ENCODE measurements at places on chromosomes 12 and 14.

DNA sequence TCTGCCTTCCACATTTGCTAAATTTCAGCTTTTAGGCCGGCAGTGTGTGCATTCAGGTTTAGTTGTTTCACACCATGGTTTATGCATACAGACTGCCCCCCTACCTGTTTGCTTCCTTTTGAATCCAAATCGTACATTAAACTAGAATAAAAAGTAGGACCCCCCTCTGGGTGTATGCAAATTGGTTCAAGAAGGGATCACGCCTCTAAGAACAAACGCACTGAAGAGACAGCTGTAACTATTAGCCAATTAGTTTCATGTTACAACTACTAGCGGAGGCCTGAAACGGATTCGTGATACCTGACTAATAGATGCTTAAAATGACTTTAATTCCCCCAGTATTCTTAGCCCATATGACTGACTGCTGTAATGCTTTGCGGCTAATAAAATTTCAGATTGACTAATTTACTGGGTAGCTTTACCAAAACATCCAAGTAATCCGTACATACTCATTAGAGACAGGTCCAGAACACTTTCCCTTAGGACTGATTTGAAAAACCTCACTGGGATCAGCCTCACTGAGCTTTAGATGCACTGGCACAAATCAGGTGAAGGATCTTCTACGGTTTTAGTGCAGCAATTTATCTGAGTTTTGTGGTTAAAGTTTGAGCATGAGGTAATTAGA lies 411.8 kb downstream of the NPAS3 start:
- no peak for DNase-seq

GRCh38 chr14:77026166-77026929 lies 2.2 kb downstream of the IRF2BPL start:
- DNase-seq = no peak

DNA sequence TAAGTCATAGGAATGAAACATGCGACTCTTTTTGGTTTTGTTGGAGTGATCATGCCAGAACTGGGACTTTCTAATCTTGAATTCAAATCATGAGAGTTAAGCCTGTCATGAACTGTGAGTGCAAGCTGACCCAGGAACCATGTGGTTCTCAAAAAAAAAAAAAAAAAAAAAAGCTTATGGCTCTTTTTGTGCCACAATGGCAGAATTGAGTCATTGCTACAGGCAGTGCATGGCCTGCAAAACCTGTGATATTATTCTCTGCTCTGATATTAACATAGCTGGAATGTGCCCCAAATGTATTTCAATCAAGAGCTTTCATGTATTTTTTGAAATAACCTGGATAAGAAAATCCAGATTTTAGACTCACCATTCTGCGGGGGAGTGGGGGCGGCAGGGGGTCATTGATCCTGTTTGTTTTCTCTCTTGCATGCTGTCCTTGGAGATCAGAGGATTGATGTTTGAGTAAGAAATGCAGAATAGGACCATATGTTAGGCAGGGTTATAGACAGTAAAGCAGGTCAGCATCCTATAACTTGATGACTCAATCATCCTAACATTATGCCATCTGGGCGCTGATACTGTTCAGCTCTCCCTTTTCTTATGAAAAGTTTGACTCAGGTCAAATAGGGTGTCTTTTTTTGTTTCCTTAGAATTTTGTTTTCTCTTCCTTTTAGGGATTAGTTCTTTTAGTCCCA lies 797.4 kb downstream of the DIO2 start:
- no peak for DNase-seq

DNA sequence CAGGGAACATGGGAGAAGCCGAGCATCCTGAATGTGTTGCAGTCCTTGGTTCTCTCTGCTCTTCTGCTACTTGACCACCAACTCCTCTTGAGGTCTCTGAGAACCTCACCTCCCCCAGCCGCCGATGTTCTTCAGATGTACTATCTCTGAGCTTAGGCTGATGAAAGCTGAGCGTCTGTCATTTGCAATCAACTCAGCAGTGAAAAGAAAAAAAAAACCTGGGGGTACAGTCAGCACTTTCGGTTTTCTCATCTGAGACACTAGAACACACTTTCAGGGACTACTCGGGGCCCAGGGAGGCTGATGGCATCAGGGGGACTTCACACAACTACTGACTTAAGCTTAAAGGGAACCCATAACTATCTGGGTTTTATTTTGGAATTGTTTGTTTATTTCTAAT lies 9.6 kb upstream of the FLVCR2 start:
- DNase-seq = no peak

DNA sequence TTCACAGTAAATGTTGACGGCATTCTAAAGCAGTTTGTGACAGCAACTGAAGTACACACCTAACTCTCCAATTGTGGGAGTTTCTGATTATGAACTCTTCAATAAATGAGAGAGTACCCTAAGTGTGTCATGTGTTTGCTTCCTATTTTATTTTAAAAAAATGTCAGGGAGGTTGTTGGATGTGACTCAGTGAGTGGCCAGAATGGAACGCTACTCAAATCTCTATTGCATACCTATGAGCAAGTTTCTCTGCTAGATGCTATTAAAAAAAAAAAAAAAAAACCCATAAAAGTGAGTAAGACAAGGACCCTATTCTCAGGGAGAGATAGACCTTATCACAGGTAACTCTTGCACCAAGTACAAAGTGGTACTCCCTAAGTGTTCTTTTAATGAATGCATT lies 256.6 kb downstream of the BTG1 start:
- DNase-seq = no peak

- DNase-seq = no peak
Observed at GRCh38 chr12:26283617-26284016, 88.2 kb downstream of the SSPN start.

- no peak for DNase-seq
Observed at GRCh38 chr14:77965919-77966435, 166.1 kb downstream of the ADCK1 start.

- DNase-seq = no peak
Observed at GRCh38 chr14:53331247-53331646, 178.1 kb upstream of the DDHD1 start.

DNA sequence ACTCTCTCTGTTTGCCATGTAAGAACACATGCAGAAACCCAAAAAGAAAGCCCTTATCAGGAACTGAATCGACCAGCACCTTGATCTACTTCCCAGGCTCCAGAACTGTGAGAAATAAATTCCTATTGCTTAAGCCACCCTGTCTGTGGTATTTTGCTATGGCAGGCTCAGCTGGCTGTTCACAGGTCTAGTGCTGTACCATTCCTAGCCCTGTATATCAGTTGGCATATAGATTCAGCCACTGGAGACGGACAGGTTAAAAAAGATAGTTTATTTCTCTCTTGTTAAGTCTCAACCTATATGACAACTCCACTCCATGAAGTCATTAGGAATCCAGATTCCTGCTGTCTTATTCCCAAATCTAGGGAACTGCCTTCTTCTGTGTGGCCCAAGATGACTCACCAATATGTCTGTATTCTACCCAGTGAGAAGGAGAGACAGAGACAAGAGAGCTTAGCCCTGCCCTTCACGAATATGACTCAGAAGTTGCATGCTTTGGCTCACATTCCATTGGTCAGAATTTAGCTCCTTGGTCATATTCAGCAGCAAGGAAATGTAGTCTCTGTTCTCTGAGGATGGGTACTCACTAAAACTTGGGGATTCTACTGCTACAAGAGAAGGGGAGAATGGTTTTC lies 57.0 kb downstream of the PLEKHG7 start:
- DNase-seq = no peak

GRCh38 chr14:77620222-77620870 lies 3.9 kb upstream of the SPTLC2 start:
- DNase-seq = no peak

DNA sequence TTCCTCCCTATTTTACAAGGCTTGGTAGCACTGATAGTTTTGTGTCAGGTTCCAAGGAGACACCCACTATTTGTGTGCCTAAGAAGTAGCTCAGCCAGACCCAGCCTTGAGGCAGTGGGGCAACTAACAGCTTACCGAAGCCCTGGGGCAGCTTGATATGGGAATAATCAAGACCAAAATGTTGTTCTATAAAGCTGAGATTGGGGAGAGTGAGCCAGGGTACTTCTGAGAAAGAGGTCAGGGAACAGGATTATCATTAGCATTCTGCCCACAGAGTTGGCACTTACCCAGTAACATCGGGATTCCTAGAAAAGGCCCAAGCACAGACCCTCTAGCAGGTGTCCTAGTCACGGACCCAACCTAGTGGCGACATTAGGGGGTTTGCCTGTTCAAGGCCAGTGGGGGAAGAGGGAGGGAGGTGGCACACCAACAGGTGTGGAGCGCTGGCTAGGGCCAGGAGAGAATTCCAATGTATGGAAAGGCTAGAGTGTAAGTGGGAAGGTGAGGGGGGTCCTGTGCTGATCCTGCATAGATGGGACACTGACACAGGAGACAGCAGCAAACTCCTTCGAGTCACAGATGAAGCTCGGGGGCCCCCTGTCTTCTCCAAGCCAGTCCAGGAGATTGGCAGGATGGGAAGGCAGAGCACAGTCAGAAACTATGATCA lies 4.9 kb downstream of the PPP1R3E start:
- DNase-seq = no peak

- no peak for DNase-seq
Observed at GRCh38 chr14:52220924-52221811, 46.3 kb upstream of the PTGDR start.

- no peak for DNase-seq
Observed at GRCh38 chr14:40240245-40240859, 808.1 kb upstream of the FBXO33 start.

- no peak for DNase-seq
Observed at GRCh38 chr12:51219322-51219721, 1.5 kb upstream of the POU6F1 start.

DNA sequence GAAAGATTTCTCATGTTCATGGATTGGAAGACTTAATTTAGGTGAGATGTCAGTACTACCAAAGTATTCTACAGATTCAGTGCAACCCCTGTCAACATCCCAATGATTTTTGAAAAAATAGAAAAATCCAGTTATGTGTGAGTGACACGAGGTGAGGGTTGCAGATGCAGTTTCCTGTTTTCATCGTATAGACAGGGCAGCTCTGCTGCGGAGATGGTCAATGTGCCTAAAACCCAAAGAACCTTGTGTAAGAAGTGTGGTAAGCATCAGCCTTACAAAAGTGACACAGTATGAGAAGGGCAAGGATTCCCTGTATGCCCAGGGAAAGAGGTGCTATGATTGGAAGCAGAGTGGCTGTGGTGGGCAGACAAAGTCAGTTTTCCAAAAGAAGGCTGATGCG lies 94.4 kb downstream of the SCAF11 start:
- no peak for DNase-seq

GRCh38 chr14:35861204-35861868 lies 35.2 kb downstream of the BRMS1L start:
- DNase-seq = no peak

DNA sequence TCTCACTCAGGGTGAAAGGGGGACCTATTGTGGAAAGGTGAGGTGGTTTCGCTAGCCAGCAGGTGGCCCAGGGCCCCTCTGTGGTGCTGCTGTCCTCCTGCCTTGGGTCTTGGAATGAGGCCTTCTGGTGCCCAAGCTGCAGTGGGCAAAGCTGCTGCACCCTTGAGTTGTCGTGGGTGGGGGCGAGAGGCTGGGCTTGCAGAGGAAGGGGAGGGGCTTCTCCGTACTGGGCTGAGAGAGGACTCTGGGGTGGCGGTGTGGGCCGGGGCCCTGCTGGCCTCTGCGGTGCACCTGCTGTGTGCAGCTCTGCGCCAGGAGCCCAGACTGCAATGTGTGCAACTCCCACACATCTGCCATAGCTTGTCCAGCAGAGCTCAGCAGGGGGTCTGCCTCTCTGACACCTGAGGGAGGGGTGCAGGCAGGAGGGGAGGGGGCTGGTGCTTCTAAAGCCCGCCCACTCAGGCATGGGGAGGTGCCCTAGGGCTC lies 145.8 kb downstream of the KIF26A start:
- DNase-seq = no peak

DNA sequence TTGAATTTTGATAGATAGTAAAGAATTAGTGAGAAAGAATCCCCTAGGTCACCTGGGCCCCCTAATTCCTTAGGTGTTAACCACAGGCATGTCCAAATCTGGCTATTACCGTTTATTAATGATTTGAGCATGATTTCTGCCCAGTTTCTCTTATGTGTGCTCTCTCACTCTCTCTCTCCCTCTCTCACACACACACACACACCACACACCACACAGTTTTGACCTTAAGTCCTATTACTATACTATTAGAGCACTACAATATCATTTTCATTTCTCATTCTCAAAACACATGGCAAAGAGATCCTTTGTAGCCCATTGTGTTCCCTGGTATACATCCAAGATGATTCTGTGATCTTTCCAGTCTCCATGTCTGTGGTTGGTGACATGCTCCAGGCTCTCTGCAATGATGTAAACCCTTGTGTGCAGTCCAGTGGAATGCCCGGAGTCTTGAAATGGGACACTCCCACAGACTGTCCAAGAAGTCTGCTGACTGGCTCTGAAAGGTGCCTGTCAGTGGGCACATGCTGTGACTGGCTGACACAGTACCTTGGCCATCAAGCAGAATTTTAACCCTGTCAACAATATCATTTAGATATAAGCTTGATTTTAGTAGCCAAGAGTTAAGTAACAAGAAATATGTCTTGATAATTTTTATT lies 96.2 kb downstream of the FIGNL2 start:
- DNase-seq = no peak

DNA sequence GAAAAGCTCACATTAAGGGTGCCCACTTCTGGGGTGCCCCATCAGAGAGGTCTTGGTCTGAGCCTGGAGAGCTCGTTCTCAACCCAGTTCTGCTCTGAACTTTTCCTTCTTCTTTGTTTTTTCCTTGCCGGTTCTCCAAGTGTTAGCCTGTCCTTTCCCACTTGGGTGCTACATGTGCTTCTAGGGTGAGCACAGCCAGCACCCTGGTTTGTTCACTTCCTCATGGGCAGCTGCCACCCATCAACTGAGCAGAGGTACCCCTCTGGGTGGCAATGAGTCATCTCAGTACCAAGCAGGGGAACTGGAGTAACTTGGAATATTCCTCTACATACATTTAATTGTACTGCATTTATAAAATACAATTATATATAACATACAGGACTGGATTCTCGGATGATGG lies 3.9 kb upstream of the SYNE3 start:
- DNase-seq = no peak

- DNase-seq = no peak
Observed at GRCh38 chr12:20024194-20024593, 344.1 kb upstream of the PDE3A start.
